Fibroblast of skin of scalp (primary cell): ENCODE measurements at places on chromosomes 3 and 15.

GRCh38 chr3:23078735-23079134 lies 124.4 kb upstream of the UBE2E2 start:
- no peak for DNase-seq

GRCh38 chr15:56660943-56661342 lies 72.4 kb downstream of the ZNF280D start:
- DNase-seq: no peak

DNA sequence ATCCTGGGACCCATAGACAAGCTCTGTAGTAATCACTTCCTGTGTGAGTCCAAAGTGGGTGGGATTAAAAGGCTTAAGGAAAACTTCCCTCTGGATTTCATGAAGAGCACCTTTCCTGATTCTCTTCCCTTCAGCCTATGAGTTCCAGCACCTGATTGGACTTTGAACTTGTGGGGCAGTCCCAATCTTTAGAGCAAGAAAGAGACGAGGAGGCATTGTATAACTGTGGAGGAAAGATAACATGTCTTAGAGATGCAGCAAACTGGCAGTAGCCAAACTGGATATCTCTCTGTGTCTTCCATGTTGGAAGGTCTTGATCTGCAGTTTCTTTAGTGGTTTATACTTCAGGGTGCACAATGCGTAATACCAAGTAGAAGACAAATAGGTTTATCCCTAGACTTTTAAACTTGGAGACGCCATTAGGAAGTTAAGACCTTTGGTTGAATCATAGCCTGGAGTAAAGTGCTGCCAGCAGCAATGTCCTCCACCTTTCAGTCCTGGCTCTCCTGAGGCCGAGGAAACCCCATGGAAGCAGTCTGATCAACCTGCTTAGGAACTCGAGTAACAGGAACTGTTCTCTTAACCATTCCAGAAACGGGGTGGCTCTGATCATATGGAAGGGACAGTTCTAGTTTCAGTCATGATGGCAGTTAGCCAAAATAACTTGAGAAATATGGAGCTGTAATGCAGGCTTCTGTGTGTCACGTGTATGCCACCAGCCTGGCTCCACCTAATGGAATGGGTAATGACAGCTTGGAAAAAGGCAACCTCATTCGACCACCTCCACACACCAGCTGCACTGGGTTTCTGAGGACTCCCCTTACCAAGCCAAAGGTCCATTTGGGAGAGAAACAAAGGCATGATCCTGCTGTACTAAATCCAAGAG lies 4.7 kb downstream of the EIF1B start:
- peak; percentile 33 for DNase-seq

GRCh38 chr3:37861620-37862041 lies at the start of gene CTDSPL:
Gene CTDSPL (plus strand): TSS chr3:37861880. CDS start chr3:37862200, 320 bp downstream.
- DNase-seq: peak; percentile 67

DNA sequence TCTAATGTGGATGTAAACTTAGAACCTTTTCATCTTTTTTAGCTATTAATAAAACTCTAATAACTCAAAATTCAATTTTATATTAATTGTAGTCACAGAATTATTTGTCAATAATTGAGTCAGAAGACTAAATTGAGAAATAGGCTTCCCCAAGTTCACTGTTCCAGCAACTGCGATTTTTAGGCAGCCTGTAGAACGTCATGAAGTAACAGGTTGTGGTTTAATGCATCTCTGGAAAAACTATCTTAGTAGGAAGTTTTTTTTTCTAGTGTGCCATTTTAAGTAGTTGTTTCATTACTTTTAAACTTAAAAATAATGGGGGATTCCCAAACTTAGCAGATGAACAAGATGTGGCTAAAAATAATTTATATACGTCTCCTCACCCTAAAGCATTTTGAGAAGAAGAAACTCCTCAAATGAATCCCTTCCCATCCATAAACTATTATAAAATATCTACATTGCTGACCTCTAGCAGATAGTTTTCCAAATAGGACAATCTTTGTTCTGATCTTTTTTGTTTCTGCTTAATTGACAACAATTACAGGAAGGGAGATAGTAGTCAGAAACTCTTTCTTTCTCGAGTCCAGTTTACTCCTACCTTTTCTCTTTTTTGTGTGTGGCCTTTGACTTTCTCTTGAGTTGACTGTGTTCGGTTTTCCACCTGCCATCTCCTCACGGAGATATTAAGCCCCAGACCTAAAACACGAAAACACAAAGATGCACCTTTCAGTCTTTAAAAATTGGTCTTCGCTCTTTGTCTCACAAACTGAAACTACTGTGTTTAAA lies 43.1 kb downstream of the LRCH3 start:
- no peak for DNase-seq

DNA sequence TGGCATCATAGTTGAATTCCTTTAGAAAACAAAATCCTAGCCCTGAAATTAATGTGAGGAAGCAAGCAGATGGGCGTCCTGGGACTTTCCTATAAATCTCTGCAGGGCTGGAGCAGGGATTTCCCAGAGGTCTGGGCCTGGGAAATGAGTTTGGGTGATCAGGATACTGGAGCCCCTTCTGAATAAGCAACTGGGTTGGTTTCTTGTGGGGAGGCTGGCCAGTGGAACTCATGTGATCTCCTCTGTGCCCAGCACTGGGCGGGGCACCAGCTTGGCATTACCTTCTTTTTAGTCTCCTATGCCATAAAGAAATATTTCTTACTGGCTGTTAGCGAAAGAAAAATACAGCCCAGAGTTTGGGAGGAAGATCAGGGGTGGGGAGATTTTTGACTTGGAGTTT lies 1.7 kb downstream of the THSD4 start:
- no peak for DNase-seq
